ENCODE measurements at places on chromosomes 11 and 22.

- DNase-seq = no peak
These were observed 76.8 kb downstream of the MORC2 start for GRCh38 chr22:30891781-30892180.

GRCh38 chr22:39707351-39707750 lies 136.8 kb downstream of the CACNA1I start:
- DNase-seq = no peak

- no peak for DNase-seq
These were observed 270.8 kb downstream of the SBF2 start for GRCh38 chr11:10023212-10023611.

DNA sequence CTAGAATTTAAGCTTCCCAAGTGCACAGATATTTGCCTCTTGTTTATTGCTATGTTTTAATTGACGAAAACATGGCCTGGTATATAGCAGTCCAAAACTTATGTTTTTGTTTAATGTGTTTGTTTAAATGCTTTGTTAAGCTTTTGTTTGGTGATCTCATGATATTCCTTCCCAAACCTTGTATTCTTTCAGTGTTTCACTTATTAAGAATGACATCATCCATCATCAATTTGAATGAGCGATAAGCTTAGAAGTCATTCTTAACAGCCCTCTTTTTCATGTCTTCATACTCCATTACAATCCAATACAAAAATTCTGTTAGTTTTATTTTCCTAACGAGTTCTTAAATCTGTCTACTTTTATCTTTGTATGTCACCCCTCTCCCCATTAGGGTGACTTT lies 206.0 kb downstream of the DYNC2H1 start:
- DNase-seq = no peak

DNA sequence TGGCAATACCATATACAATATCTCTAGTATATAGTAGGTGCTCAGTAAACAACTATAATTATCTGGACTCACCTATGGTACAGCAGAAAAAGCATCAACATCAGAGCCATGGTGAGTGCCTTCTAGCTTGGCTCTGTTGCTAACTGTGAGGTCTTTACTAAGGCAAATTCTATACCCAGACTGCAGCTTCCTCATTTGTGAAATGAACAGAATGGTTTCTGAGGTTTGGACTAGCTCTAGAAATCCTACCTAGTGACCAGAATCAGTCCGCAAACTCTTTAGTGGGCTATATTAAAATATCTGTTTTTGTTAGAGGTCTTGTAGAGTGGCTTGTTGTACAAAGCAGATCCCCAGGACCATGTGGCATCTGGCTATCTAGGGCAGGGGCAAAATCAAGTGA lies 3.7 kb downstream of the MS4A1 start:
- no peak for DNase-seq

GRCh38 chr11:47413908-47414684 lies 5.7 kb downstream of the SLC39A13 start:
- DNase-seq = no peak

- peak; percentile 21 for DNase-seq
These were observed 89.8 kb downstream of the PDE2A start for GRCh38 chr11:72584293-72584938.

DNA sequence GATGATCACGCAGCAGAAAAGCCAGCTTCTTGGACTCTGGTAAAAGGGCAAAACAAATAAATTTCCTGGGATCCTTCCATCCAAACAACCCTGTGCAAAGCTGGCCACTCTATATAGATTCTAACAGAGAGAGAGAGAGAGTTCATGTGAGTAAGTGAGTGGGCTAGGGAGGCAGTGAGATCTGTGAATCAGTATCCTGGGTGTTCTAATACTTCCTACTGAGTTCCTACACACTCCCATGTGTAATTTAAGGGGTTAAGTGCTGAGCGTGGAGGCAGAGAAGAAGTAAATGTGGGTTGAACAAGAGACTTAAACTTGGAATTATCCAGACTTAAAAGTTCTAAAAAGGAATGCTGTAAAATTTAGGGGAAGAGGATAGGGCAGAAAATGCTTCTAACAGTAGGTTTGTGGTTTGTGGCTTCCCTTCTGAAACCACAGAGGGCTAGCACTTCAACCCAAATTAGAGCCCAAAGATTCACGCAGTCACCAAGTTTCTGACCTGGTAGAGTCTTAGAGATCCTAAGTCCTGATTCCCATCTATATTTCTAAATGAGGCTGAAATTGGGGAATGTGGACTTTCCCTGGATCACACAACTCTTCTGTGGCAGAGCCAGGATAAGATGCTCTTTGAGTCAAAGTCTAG lies 413.9 kb downstream of the TENM4 start:
- DNase-seq = no peak

DNA sequence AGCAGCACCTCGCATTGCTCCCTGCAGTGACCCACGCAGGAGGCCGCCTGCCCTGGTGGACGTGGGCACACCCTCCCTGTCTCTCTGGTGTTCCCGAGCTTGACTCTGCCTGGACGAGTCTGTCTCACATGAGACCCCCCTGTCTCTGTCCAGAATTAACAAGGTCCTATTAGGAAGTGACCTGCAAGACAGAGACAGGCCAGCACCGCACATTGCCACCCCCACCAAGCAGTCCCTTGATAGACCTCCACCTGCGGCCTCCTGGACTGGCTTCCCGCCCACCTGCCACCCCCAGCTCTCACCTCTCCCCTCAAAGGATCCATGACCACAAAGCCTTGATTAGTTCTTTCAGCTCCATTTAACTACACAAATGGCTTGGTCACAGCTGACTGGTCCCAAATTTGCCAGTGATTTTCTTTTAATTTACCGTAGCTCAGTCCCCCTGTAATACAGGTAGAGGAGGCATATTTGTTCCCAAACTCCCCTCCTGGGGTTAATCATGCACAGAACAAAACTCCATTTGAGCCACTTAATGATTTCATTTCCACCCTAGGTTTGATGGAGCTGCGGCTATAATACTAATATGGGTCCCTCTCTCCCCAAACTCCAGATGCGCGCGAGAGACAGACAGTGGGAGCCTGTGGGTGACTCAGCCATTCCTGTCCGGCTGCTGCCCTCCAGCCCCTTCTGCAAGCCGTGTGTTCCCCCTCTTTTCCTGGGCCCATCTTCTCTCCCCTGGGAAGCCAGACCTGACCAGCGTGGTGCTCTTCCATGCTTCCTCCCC lies 11.2 kb downstream of the SPATA19 start:
- no peak for DNase-seq

DNA sequence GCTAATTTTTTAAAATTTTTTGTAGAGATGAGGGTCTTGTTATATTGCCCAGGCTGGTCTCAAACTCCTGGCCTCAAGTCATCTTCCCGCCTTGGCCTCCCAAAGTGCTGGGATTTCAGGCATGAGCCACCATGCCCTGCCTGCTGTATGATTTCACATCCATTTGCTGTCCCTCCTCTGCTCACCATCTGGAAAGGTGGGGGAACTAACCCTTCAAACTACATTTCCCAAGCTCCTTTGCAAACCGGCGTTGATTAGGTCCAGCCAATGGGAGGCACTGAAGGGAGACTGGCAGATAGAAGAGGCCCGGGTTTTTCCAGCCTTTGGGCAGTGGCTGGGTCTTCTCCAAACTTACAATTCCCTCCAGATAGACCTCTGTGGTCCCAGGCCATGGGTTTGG lies 19.3 kb downstream of the RFPL1 start:
- DNase-seq = no peak

- DNase-seq = no peak
These were observed 1.4 kb upstream of the PPARA start for GRCh38 chr22:46148816-46149511.

GRCh38 chr11:117832511-117832910 lies 8.0 kb upstream of the FXYD2 start:
- DNase-seq = no peak

- DNase-seq = no peak
These were observed 455.8 kb downstream of the LRRC4C start for GRCh38 chr11:41003339-41004282.

- no peak for DNase-seq
These were observed 30.7 kb downstream of the EHF start for GRCh38 chr11:34651551-34651950.

GRCh38 chr11:13668957-13669521 lies 571 bp downstream of the FAR1 start:
- DNase-seq = peak; percentile 27

DNA sequence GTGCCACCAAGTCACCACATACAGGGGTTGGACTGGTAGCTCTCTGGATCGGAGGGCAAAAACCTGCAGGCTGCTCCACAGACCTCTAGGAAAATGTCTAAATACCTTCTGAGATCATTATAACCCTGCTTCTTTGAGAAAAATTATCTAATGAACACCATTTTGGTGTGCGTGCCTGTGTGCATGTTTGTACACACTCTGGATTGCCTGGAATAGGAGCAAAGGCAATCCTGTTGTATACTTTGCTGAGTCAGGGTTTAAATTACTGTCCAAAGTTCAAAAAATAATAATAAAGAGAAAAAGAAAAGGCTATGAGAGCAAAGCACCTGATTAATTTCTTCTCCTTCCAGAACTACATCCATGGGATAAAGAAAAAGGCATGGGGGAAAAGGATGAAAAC lies 11.0 kb downstream of the JAML start:
- no peak for DNase-seq

DNA sequence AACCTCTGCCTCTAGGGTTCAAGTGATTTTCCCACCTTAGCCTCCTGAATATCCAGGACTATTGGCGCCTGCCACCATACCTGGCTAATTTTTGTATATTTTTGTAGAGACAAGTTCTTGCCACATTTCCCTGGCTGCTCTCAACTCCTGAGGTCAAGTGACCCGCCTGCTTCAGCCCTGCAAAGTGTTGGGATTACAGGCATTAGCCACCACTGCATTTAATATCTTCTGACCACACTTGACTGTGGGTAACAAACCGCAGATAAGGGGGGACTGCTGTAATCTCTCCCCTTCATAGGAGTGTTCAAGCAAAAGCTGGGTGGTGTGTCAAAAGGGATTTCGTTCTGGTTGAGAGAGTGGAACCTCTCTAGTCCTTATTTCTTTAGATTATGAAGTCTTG lies 53.4 kb downstream of the GRAMD1B start:
- no peak for DNase-seq

GRCh38 chr11:119776031-119776636 lies 47.1 kb upstream of the NECTIN1 start:
- DNase-seq = no peak

- DNase-seq = no peak
These were observed 26.9 kb downstream of the SNAP29 start for GRCh38 chr22:20885557-20886323.

DNA sequence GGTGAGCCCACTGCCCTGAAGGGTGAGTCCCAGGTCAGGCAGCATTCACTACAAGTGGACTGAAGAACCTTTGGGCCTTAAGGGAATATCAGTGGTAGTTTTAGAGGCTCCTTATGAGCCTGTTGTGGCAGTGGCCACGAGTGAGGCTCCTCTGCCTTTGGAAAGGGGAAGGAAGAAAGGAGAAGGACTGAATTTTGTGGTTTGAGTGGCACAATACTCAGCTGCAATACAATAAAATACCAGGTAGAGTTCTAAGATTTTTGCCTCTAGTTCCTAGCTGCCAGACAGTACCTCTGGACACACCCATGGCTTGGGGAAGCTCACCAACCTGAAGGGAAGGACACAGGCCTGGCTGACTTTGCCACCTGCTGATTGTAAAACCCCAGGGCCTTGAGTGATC lies 260.9 kb downstream of the DYNC2H1 start:
- no peak for DNase-seq

- DNase-seq = no peak
These were observed 578.5 kb downstream of the TBC1D22A start for GRCh38 chr22:47340851-47341436.

- no peak for DNase-seq
These were observed 8.2 kb downstream of the LTO1 start for GRCh38 chr11:69666752-69667536.
